ENCODE measurements at places on chromosomes 11 and 22. TPM values are rescaled to one million over a fixed set of nuclear protein-coding genes. Genes with fewer than 3 reads are reported as not detected.

TNKS1BP1 gene
- total RNA-seq = 36.4 TPM

- DNase-seq = peak; percentile 67
Observed at GRCh38 chr22:50271519-50271970, 1.4 kb upstream of the MAPK11 start.

GRCh38 chr11:33899400-33900037, 7.6 kb upstream of the LMO2 start:
- DNase-seq = peak; percentile 88

UBQLN3 gene
- 0.32 TPM for total RNA-seq

GRCh38 chr11:17691976-17692375, 27.4 kb upstream of the MYOD1 start:
- no peak for DNase-seq

GRCh38 chr22:25161017-25161915, 38.4 kb upstream of the CRYBB3 start:
- DNase-seq = no peak

GRCh38 chr11:3894128-3894731, 38.8 kb downstream of the STIM1 start:
- DNase-seq = peak; percentile 71

DNA sequence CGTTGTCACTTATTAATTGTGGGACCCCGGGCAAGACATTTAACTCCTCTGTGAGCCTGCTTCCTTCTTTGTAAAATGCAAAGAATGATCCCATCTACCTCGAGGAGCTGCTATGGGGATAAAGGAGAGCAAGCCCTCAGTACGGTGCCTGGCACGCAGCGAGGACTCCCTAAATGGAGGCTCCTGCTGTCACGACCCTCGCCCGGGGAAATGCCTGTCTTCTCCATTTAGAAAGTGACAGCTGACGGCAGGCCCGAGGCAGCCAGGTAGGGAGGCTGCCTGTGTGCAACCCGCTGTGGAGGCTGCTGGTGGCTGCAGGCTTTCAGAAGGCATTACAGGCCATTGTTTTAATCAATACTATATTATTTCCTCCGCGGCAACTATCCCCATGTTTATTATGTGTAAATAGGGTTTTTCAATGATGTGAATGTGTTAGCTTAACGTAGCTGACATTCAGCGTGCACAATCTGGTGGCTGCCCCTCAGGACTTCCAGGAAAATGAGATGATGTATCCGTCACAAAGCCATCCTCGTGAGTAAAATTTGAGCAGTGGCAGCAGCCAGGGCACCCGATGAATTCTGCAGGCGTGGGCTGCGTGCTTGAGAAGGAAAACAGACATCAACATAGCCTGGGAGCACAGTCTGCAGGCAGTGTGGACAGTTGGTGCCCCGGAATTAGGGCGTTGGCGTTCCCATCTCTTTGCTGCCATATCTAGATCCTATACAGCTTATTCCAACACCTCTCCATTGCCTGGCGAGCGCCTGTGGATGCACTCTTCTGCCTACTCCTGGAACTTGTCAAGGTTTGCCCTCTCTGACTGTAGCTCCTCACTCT, 228.3 kb downstream of the ST3GAL4 start:
- DNase-seq = no peak

DNA sequence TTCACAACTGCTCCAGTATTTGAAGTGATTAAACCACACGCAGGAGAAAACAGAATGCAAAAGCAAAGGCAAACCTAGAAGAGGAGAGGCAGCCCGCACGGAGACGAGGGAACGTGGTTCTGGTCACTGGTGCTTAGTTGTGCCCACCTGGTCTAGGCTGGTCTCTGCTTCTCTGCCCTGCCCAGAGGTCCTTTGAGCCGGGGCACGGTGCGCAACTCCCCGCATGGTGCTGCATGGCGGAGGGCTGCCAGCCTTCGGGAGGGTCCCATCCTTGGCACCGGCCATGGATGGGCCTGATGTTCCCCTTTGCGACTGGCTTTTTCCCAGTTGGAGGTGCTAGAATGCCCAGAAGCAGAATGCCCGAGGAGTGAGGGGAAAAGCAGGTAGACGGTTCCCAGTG, 46.1 kb downstream of the KCNC1 start:
- DNase-seq = no peak

HEPHL1 gene
- not detected for total RNA-seq

OR5A1 gene
- total RNA-seq = not detected

DNA sequence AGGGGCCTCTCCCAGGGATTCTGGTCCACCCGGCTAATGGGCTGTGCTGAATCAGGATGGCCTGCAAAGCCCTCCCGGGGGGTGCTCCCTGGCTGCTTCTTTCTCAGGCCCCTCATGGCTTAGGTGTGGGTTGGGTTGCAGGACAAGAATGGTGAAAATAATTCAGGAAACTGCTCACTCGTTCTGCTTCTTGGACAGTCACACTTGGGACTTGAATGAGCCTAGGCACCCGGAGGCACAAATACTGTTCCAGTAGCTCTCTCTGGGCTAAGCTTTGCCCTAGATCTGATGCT, 83.2 kb downstream of the TRIM29 start:
- no peak for DNase-seq

DNA sequence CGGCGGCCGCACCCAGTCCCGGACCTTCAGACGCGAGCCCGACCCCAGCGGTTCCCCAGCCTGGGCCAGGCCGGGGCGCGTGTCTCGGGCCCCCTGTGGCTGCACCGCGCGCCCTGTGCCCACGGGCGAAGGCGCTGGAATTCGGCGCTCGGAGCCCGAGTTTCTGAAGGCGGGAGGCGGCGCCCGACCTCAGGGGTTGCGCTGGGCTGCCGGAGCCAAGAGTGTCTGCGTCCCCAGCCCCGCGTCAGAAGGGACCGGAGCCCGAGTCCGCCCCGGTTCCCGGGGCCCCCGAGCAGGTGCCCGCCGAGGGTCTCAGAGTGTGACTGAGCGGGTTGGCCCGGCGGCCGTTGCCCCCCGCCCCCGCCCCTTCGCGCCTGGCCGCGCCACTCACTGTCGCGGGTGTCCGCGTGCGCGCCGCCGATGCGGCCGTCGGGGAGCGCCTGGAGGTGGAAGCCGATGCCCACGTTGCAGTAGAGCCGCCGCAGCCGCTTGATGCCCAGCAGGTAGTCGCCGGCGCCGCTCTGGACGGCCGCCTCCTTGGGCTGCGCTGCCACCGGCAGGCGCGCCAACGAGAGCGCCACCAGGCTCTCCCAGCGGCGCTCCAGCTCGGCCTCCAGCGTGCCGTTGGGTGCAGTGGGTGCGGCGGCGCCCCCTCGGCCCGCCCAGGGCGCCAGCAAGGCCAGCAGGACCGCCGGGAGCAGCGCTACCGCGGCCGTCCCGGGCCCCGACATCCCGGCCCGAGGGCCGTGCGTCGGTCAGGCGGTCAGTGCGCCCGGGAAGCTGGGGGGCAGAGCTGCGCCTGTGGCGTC, 583 bp downstream of the FGF4 start:
- no peak for DNase-seq

TEX54 gene
- total RNA-seq = not detected

HTR3B gene
- not detected for total RNA-seq

DNA sequence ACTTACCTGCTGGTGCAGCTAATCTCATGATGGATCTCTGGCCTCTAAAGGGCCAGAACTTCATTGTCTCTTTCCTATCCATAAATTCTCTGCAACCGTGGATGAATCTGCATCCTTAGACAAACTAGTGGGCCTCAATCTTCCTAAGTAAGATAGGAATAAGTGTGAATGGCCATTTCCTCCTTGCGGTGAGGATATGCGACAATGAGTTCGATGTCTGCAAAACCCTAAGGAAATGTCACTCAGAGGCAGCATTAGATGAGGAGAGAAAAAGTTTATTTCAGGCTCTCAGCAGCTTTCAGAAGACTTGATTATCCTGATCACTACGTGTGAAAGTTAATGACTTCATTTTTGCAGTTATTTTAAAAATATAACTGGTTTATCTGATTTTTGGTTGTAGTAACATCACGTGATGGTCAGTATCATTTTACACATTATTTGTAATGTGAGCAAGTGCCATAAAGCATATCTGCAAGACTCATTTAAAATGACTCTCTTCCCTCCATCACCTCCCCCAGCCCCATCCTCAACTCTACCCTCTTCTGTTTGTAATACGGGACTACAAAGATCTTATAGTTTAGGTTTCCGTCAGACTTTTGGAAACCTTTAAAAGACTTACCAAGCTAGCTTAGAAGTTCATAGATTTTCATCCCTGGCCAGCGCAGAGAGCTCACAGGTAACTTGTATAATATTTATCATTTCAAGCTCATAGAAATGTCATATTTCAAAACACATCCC, 10.2 kb downstream of the GRAP2 start:
- no peak for DNase-seq

GRCh38 chr11:126679033-126679432, 321.5 kb downstream of the KIRREL3 start:
- no peak for DNase-seq

OTOG gene
- not detected for total RNA-seq

GRCh38 chr11:71286701-71287643, 34.6 kb upstream of the SHANK2 start:
- DNase-seq = no peak

- no peak for DNase-seq
Observed at GRCh38 chr22:17964643-17965042, 59.7 kb downstream of the MICAL3 start.

GRCh38 chr11:2774173-2775082, 74.6 kb upstream of the KCNQ1OT1 start:
- DNase-seq = peak; percentile 1

GRCh38 chr22:38110008-38110862, at the start of gene BAIAP2L2:
TSS of gene BAIAP2L2 (minus strand) at chr22:38110684. CDS start at chr22:38110525, 159 bp downstream.
- DNase-seq = no peak

ELFN2 gene
- 0.05 TPM for total RNA-seq

DNA sequence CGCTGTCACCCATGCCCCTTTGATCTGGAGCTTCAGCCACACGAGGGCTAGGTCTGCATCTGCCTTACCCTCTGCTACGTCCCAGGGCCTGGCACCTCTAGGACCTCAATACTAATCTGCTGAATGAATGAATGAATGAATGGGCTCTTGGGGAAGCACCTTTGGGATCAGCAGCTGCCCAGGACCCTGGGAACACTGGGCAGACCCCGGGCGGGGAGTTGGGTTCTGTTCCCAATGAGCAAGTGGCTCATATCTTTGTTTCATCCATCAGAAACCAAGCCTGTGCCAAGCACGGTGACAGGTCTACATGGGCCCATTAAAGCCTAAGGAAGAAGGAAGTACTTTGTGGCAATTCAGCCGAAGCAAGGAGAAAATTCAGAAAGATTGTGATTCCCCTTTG, 41.5 kb upstream of the SHISAL1 start:
- no peak for DNase-seq

C11orf87 gene
- total RNA-seq = 0.09 TPM

DNA sequence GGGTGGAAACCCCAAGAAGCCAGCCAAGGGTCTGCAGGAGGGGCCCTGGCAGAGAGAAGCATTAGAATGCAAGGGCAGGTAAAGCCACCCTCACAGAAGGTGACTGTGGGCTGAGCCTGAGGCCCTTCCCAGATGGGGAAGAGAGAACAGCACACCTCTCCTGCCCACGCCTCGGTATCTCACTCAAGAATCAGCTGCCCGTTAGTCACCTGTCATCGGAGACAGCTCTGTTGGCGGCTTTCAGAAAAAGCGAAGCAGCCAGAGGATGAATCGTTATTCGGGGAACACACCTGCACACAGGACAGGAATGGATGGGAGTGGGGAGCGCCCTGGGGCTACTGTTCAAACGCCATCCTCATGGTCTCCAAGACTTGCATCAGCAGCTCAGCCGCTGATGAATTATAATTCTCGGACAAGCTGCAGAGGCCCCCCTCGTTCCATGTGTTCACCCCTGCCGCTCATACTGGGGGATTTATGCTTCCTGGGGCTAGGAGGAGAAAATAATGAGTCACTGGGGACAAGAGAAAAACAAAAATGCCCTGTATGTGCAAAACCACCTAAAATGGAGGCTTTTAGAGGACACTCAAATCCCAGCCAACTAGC, 21.6 kb upstream of the TMA7B start:
- no peak for DNase-seq

- DNase-seq = no peak
Observed at GRCh38 chr11:75813124-75813523, 1.9 kb upstream of the UVRAG start.

TRIM29 gene
- not detected for total RNA-seq

DNA sequence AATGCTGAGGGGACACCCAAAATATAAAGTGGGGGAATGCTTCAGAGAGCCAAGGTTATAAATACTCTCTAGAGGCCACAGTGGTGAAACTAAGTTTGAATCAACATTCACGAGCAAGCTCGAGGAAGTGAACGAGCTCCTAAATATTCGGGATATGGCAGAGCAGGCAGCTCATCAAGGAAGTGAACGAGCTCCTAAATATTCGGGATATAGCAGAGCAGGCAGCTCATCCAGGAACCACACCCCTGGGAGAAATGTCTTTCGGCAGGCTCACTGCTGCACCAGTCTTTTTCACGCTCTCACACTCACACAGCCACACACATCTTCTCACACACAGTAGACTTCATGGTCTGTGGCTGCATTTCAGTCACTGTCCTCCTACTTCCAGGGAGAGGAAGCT, 787.5 kb downstream of the OPCML start:
- DNase-seq = no peak

OR2D2 gene
- not detected for total RNA-seq

DNA sequence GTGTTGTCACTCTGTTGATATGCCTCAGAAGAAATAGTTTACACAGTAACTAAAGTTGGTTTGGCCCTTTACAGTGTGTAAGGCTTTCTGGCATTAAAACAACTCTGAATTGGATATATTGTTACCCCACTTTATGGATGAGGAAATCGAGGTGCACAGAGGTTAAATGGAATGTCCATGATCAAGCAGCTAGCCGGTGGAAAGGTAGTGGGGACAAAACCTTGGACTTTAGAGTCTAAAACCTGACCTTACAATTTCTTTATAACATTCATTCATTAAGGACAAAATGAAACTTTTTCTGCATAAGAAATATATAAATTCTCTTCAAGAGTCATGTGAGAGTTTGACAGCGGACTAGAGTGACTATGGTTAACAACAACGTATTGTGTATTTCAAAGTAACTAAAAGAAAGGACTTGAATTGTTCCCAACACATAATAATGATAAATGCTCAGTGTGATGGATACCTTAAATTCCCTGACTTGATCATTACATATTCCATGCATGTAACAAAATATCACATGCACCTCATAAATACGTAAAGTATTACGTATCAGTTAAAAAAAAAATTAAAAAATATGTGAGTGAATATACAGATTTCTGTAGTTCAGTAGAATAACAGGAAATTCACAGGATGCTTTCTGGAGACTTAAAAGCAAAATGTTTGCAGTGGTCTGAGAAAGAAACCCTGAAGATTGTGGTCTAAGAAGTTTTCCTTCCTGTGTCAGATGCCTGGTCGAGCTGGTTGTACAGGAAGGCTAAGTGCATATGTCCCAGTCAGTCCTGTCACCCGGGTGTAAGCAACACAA, 51.0 kb downstream of the TEAD1 start:
- no peak for DNase-seq

- no peak for DNase-seq
Observed at GRCh38 chr11:8340296-8340695, 76.6 kb upstream of the LMO1 start.

- DNase-seq = no peak
Observed at GRCh38 chr11:96257972-96258934, 84.7 kb downstream of the MAML2 start.

GALNT18 gene
- total RNA-seq = 27.6 TPM

- DNase-seq = no peak
Observed at GRCh38 chr11:121574801-121575200, 122.0 kb upstream of the SORL1-AS1 start.

JHY gene
- total RNA-seq = 1.5 TPM

- DNase-seq = no peak
Observed at GRCh38 chr11:45926536-45927331, 4.3 kb downstream of the LARGE2 start.

GRCh38 chr11:8720868-8721608, 38.4 kb downstream of the RPL27A start:
- no peak for DNase-seq

- no peak for DNase-seq
Observed at GRCh38 chr11:17827006-17827405, 92.4 kb downstream of the KCNC1 start.

All from heart right ventricle (tissue), 16 donors.